ENCODE measurements at places on chromosomes 12 and 14.

DNA sequence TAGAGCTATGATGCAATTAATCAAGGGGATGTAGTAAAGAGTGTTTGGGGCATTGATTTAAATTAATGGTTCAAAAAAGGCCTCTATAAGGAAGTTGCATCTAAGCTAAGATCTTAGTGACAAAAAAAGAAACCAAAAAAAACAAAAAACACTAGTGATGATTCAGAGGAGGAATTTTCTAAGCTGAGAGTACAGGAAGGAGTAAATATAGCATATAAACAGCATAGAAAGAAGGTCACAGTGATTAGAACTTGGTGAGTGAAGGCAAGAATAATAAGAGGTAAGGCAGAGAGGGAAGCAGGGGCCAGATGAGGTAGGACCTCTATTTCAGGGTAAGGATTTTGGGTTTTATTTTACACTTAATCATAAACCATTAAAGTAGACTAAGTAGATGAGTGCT, 48.0 kb upstream of the PDZRN4 start:
- DNase-seq = no peak

GRCh38 chr14:100673085-100673806, 53.4 kb upstream of the DLK1 start:
- peak; percentile 72 for DNase-seq

GRCh38 chr12:123614110-123614509, 12.2 kb downstream of the DDX55 start:
- DNase-seq = no peak

DNA sequence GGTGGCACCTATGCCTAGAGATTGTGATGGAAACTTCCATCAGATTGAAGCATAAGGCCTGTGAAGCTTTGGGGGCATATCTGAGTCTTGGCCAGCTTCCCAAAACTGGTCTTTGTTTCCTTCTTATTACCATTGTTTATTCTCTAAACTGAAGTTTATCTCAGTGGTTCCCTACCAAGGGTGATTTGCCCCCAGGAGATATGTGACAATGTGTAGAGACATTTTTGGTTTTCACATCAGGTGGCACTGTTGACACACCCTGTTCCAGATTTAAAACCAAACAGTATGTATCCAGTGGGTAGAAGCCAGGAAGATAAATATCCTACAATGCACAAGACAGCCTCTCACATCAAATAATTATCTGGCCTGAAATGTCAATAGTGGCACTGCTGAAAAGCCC, 22.1 kb downstream of the RASSF9 start:
- no peak for DNase-seq

DNA sequence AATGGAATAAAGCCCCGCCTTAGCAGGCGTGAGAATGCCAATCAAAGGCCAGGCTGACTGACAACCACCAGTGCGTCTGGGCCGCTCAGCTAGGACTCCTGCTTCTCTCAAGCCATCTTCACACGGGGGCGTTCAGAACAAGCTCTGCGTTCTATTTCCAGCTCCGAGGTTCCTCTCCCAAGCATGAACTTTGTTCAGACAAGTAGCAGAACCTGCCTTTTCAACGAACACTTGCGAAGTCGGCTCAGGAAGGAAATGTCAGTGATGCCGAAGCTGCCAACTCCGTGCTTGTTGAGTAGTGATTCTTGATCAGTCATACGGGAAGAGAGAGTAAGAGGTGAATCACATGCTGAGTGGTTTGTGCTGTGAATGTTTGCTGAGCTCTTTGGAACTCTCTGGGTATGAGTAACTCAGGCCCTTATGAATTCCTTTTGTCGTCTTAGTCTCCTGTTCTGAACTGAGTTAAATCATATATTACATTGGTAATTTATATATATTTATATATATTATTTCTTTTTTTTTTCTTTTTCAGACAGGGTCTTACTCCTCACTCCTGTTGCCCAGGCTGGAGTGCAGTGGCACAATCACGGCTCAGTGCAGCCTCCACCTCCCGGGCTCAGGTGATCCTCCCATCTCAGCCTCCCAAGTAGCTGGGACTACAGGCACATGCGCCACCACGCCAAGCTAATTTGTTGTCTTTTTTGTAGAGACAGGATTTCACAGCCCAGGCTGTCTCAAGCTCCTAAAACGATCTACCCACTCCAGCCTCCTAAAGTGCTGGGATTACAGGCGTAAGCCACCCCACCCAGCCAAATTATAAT, 29.4 kb upstream of the BCL7A start:
- no peak for DNase-seq

DNA sequence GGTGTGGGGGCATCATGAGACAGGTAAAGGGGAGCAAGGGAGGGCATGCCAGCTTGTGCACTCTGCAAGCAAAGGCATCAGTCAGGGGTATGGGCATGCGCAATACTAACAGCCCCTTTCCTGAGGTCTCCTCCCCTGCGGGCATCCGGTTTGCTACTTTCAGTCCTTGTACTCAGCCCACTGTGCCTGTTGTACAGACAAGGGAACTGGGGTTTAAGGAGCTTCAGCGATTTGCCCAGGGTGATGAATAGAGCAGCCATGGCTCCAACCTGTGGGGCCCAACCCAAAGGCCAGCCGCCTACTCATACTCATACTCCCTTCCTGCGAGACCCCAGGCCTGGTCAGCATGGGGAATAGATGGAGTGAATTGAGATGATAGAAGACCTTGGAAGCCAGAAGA, 66.7 kb downstream of the GALNT16 start:
- no peak for DNase-seq

- no peak for DNase-seq
Measured at GRCh38 chr14:93511001-93511400, 80.3 kb downstream of the UNC79 start.

DNA sequence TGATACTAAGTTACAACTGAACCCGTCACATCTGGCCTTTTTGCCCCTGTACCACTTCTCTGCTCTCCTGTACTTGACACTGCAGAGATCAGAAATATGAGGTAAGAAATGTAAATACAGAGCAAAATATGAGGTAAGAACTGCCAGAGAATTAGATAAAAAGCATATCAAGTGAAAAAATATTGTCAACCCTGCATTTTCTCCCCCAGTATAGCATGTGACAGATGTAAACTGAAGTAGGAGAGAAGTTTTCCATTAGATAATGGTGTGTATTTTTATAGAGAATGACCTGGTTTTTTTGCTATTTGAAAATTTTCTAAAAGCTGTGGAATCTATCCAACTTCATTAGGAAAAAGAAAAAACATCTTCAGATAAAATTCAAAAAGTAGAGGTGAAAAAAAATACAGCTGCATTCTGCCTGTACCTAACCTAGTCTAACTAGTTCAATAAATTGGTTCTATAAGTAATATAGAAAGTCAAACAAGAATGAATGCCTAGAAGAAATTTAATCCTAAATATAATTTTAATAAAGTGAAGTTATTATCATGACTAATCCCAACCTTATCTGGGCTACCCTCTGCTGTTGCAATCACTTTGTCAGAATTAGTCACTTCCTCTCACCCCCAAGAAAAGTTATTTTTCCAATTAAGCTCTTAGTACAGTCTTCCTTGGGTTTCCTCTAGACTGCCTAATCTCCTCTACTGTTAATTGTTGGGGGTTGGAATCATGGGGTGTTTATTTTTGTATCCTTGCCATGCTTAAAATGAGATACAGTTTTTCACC, 210.0 kb downstream of the RASSF9 start:
- no peak for DNase-seq

DNA sequence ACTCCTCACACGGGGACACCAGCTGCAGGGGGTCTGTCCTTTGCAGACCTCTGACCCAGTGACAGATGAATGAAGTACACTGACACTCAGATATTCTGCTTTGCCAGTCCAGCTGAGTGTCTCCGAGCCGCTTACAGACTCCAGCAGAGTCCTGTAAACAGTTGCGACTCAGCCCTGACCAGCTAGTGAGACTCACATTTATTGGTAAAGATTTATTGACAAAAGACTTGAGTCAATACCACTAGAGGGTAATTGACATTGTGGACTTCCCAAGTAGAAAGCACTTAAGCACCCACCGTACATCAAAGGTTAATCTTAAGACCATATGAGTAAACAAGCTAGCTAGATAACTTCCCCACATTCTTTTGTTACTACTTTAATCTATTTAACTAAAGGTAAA, 9.8 kb upstream of the FKBP4 start:
- DNase-seq = no peak

Measured in NCI-H187 (cell line).